ENCODE measurements at places on chromosomes 5 and 9.

GRCh38 chr5:68265347-68265746 lies 49.8 kb downstream of the PIK3R1 start:
- DNase-seq = no peak

DNA sequence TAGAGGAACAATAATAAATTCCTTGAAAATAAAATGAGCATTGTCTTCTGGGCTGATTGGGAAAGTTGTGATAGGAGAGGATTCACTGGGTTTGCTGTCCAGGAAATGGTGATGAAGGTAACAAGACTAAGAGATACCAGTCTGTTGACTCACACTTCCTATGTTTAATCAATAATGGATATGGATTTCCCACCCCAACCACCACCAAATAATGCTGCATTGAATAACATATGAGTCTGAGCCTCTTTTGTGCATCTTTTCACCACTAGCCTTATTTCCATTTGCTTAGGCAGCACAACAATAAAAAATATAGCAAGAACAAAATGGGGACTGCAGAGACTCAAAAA lies 120.2 kb upstream of the NFIB start:
- no peak for DNase-seq

GRCh38 chr5:160692271-160692670 lies 159.7 kb downstream of the ATP10B start:
- no peak for DNase-seq

GRCh38 chr9:4519604-4520003 lies 29.3 kb downstream of the SLC1A1 start:
- no peak for DNase-seq

GRCh38 chr9:86903734-86904085 lies 43.6 kb downstream of the GAS1 start:
- DNase-seq = no peak

DNA sequence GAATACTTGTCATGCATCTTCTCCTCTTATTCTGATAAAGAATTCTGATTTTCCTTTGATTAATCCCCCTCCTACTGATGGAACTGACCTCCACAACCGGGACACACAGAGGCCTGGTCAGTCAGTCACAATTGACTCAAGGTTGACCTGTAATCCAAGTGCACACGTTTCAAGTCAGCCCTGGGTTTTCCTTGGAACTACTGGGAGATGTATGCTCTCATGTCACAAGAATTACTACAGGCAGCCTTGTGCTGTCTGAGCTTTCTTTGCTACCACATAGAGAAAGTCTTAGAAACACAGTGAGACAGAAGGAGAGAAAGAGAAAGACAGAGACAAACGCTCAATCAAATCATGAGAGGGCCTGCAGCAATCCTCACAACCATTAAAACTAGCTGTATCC lies 345.8 kb downstream of the PDE4D start:
- no peak for DNase-seq

GRCh38 chr5:130514984-130515690 lies 610.9 kb downstream of the CHSY3 start:
- DNase-seq = no peak

Data from esophagus squamous epithelium (tissue), 5 donors.